Heart left ventricle (tissue), 16 donors: ENCODE measurements at places on chromosomes 3 and 15.

DNA sequence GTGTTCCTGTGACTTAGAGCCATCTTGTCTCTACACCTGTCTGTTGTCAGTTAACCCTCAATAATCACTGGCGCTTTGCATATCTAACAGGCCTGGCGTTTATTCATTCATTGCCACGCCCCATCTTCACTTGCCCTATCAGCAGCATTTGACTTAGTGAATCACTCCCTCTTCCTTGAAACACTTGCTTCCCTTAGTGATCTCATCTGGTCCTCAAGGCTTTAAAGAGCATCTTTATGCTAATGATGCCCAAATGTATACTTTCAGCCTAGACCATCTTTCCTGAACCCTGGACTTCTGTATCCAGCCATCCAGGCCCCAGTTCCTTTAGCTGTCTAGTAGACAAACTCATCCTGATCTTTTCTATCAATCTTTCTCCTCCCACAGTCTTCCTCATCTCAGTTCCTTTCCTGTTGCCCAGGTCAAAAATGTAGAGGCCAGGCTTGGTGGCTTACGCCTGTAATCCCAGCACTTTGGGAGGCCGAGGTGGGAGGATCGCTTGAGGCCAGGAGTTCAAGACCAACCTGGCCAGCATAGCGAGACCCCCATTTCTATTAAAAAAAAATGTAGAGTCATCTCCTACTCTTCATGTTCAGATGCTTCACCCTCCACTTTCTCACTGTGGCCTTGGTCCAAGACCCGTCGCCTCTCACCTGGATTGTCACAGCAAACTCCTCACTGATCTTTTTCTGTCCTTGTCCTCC lies 1.4 kb upstream of the IGDCC4 start:
- no peak for DNase-seq

DNA sequence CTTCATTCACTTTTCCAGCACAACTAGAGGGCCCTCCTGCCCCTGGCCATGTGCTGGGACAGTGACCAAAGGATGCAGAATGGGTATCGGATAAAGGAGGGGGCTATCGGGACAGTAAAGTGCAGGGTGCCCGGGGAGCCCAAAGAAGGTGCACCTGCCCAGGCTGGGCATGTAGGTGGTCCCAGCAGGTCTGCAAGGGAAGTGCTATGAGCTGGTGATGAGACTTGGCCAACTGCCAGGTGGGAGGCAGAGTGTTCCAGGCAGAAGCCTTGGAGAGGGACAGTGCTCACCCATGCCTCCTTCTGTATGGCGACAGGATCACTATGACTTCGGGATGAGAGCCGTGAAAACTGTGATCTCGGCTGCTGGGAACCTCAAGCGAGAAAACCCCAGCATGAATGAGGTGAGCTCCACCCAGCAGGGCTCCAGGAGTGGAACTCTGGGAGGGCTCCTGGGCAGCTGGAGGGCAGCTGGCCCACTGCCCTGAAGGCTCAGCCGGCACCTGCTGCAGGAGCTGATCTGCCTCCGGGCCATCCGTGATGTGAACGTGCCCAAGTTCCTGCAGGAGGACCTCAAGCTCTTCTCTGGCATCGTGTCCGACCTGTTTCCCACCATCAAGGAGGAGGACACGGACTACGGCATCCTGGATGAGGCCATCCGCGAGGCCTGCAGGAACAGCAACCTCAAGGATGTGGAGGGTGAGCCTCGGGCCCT lies 48.4 kb downstream of the DNAH1 start:
- no peak for DNase-seq

- no peak for DNase-seq
Measured at GRCh38 chr3:99128725-99129505, 227.4 kb upstream of the DCBLD2 start.

- DNase-seq = no peak
Measured at GRCh38 chr3:159859836-159860235, 128.8 kb upstream of the IL12A start.

- DNase-seq = no peak
Measured at GRCh38 chr3:114427285-114428043, 133.6 kb downstream of the TIGIT start.

DNA sequence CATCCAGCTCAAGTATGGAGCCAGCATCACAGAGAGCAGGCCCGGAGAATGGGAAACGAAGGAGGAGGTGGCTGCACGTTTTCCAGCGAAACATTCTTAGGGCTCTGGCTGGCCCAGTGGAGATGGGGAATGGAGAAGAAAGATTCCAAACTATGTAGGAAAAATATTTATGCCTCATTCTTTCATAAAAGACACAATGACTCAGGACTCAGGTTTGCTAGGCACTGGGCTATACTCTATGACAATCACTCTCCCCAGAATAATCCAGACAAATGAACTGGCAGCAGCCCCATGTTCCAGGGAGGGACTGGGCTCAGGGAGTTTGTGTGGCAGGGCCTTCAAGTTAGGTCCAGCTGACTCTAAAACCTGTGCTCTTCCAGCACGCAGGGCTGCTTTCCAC lies 110.8 kb upstream of the RAD18 start:
- DNase-seq = no peak

- no peak for DNase-seq
Measured at GRCh38 chr3:46536758-46537157, 29.3 kb downstream of the LRRC2 start.

GRCh38 chr3:186254676-186255650 lies 107.1 kb downstream of the DGKG start:
- DNase-seq = no peak

DNA sequence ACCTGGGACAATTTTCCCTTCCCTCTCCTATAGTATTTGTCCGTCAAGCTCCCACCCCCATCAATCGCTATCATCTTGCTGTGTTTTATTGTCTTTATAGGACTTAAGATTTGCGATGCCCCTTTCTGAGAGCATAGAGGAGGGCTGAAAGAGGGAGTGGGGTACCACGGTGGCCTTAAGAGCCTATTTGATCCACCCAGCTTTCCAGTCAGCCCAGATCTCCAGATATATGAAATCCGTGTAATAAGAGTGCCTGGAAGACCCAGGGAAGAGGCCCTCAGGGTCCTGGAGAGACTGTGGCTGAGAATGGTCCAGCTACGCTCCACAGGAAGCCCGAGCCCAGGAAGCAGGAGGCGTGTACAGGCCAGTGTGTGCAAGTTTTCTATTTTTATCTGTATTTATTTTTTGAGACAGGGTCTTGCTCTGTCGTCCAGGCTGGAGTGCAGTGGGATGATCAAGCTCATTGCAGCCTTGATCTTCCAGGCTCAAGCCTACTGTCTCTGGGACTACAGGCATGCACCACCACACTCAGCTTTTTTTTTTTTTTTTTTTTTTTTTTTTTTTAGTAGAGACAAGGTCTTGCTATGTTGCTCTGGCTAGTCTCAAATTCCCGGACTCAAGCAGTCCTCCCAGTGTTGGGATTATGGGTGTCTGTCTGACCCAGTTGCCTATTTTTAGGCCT lies 964 bp upstream of the NCKIPSD start:
- DNase-seq = no peak

GRCh38 chr3:8246070-8246469 lies 255.6 kb upstream of the LMCD1 start:
- no peak for DNase-seq

- no peak for DNase-seq
Measured at GRCh38 chr3:124731760-124732159, 1.5 kb downstream of the UMPS start.

DNA sequence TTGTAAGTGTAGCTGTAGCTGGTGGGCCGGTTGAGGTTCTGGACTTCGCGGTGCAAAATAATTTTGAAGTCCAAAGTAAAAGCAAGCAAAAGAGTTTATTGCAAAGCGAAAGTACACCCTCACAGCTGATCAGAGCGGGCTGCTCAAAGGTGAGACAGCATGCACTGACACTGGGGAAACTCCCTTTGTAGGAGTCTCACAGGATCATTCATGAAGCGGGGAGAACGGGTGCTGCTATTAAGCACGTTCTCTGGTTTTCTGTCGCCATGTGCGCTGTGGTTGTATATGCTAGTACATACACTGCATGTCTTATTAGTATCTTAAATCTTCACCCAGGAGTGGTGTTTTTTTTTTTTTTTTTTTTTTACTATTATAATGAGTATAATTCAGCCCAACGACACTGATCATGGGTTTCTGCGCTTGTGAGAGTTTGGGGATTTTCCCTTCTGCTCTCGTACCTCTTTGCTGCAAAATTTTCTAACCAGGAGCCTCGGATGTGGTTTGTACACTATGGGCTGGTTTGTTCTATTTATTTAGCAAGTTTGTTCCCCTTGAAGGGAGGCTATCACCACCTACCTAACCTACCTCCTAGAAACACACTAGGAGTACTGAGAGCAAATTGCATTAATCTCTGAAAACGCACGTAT lies 1.4 kb upstream of the AP4E1 start:
- no peak for DNase-seq

DNA sequence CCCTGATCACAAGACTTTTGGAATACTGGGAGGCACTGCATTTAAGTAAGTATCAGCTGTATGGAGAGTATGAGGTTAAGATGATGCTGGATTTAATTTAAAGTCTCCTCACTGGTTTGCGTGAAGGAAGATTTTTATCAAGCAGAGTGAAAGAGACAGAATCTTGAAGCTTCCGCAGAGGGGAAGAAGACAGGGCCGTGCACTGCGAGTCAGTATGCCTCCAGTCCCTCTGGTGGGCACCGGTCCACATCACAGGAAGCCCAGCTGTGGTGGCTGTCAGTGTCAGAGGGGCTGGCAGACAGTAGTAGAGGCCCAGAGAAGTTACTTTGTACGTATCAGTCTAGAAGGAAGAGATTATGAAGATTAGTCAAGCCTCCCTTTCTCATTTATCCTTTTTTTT lies 379.0 kb upstream of the TPRG1 start:
- no peak for DNase-seq

DNA sequence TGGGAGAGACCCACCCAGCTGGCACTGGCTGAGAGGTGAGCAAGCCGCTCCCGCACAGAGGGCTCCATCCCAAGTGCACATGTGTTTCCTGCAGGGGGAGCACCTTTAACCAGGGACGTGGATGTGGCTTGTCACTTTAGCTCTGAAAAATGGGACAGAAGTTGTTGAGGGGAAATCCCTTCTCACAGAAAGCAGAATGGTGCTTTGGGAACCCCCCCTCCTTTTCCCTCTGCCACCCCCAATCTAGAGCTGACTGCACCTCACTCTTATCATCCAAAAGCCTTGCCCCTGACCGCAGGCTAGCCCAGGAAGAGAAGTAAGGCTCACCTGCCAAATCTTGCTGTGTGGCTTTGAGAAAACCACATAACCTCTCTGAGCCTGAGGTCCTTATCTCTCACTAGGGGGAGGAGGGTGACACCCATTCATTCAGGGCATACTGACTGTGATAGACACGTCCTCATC lies 77.9 kb downstream of the RPN1 start:
- DNase-seq = no peak

DNA sequence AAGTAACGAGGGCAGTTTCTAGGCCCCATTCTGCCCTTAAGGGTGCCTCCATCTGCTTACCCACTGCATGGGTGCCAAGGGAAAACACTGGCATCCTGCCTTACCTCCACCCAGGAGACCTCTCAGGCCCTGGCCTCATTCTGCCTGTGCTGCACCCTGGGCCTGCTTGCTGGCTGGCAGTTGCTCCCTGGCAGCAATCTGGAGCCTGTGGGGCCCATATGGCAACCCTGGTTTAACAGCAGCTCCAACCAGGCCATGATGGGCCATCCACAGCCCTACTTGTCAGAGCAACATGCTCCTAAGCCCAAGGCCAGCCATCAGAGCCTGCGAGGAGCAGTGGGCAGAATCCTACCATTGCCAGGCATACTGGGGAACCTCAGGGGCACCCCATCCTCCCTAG lies 3.7 kb downstream of the C3orf18 start:
- DNase-seq = no peak

DNA sequence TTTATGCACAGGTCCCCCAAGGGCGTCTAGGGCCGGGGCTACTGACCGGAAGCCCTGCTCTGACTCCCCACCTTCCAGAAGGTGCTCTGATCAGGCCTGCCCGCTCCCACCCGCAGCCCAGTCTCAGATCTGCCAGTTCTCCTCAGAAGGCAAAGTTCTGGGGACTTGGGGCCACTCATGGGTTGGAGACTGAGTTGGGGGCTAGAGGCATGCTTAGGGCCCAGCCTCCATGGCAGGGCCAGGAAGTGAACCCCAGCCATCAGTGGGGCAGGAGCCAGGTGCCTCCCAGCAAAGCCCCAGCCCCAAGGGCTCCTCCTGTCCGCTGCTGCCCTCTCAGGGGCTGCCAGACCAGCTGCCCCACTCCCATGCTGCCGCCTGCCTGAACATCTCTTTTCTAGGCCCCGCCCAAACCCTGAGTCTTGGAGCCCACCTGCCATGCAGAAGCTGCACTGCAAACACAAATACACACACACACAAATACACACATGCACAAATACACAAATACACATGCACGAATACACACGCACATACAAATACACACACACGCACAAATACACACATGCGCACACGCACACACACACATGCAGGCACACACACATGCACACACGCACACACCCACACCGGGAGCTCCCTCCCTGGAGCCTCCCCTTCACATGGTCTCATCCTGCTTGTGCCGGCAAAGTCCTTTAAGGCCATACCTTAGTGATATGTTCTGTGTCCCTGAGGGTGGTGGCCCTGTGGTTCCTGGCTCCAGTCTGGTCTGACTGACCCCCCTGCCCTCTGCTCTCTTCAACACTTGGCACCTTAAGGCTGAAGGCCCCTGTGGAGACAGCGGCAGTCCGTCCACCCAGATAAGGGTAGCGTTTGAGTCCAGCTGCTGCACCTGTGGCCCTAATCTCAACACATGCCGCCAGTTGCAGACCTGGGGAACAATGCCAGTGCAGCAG lies 59.2 kb upstream of the KLF13 start:
- peak; percentile 16 for DNase-seq

DNA sequence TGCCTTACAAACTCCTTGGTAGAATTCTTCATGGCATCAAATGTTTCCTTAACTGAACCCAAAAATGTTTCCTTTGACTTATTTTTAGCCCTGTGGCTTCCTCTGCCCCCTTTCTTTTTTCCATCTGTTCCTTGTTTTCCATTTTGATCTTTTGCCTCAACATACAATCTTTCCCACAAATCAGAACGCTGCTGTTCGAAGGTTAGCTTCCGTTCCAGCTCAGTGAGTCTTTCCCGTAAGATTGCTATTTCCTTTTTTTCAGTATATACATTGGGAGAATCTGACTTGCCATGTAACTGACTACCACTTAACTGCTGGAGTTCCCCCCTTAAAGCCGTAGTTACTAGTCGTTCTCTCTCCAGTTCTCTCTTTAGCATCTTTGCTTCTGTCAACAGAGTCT lies 41.2 kb downstream of the PIGB start:
- no peak for DNase-seq

DNA sequence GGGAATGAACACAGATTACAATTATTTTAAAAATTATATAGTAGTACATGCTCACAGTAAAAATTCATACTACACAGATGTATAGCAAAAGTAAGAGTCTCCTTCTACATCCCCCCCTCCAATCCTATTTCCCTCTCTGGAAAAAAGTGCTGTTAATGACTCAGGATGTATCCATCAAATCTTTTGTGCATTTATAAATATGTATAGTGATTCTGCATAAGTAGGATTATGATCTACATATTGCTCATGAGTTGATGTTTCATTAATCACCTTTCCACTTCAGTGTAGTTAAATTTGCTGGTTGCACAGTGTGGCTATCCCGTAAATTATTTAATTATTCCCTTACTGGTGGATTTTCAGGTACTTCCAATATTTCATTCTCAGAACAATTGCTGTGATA lies 25.3 kb downstream of the ARL14 start:
- DNase-seq = no peak
